ENCODE measurements at places on chromosomes 16 and 17.
A peak's percentile ranks its signal among the peaks of the same experiment; 100 is the strongest.

DNA sequence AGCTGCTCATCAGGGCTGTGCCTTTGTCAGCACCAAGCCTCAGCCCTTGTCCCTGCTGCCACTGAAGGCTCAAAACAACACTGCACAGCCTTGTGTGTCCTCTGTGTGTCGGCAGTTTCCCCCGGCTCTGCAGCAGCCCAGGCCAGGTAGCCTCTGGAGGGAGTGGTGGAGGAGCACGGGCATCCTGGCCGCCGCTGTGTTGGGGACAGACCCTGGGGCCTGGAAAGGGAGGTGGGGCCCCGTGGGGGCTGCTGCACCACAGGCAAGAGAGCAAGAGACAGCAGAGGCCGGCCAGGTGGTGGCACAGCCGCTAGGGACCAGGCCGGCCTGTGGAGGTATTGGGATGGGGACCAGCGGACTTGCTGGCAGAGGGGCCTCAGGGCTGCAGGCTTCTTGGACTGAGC lies 96.9 kb upstream of the ZNF750 start:
- no peak for DNase-seq

- no peak for DNase-seq
Observed at GRCh38 chr17:12536472-12536871, 129.2 kb upstream of the MYOCD start.

- no peak for DNase-seq
Observed at GRCh38 chr16:19655242-19655777, 62.7 kb downstream of the KNOP1 start.

GRCh38 chr17:41553176-41553575 lies 18.7 kb downstream of the KRT9 start:
- DNase-seq = no peak

DNA sequence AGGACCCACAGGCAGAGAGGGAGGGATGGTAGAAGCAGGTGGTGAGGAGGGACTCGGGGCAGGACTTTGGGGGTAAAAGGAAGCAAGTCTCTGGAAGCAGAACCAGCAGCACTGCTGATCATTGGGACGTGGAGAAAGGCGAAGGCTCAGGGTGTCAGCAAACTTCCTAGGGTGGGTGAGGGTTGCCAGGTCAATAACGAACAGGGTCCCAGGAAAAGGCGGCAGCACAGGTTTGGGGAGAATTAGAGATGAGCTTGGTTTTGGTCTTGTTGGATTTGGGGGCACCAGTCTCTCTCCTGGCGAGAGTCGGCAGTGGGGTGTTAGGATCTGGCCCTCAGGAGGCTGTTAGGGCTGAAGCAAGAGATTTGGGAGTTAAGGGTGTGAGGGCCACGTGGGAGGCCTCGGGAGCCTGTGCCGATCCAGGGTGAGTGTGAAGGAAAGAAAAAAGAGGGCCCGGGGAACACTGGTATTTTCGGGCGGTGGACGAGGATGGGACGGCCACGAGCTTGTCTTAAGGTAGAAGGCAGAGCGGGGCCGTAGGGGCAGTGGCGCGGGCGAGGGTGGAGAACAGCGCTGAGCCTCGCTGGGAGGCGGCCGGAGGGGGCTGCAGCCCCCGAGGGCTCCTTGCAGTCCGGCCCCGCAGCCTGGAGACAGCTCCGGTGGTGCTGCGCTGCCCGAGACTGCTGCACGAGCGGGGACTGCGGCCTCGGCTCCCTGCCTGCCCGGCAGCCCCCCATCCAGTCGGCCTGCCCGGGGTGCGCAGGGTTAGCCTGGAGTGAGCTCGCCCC lies 765 bp upstream of the ADORA2B start:
- no peak for DNase-seq

DNA sequence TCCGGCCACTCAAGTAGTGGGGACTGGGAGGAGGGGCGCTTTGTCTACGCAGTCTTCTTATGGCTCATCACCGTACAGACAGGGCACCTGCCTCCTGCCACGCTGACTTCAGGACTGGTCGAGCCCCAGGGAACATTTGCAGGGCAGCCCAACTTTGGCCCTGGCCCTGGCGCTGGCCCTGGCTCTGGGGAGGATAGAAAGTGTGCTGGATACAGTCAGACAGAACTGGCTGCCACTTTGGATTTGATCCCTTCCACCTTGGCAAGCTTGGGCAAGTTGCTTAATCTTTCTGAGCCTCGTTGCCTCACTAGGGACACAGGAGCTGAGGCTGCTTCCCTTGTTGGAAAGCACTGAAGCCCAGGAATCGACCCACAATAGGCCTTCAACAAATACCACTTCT lies 13.6 kb downstream of the LGALS9 start:
- DNase-seq = no peak

DNA sequence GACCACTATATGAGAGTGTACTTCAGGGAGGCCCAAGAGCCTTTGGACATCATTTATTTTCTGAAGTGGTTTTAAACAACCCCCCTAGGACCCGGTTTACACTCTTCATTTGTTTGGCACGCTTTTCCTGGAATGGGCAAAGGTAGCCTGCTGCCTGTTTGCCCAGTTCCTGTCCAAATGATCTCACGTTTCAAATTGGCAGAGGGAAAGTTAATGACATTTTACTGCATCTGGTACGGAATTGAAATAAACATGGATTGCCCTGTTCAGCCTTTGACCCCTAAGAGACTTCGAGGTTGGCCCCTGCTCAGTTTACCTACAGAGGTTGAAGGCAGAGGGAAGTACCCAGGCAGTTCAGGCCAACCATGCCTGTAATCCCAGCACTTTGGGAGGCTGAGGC lies 5.8 kb upstream of the RPRML start:
- no peak for DNase-seq

DNA sequence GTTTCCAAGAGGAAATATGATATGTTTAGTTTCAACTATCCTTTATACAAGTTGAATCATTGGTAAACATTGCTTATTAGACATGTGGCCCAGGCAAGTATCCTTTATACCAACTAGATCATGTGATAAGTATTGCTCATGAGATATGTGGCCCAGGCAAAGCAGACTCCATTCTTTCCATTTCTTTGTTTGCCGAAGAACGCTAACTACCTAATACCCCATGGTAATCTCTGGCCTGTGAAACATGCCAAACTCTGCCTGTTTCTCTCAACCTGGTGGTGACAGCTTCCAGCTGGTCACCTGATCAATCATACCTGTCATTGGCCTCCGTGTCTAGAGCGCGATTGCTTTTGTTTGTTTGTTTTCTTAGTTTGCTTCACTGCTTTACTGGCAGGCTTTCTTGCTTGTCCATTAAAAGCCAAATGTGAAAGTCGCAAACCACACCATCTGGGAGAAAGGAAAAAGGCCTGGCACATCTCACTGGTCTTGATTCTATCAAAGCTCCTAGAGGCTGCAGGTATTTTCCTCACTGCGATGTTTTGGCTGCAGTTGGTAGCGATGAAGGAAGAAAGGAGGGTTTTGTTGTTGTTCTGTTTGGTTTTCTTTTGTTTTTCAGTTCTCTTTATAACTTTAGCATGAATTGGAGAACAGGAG lies 686.2 kb downstream of the KCNJ2 start:
- no peak for DNase-seq

DNA sequence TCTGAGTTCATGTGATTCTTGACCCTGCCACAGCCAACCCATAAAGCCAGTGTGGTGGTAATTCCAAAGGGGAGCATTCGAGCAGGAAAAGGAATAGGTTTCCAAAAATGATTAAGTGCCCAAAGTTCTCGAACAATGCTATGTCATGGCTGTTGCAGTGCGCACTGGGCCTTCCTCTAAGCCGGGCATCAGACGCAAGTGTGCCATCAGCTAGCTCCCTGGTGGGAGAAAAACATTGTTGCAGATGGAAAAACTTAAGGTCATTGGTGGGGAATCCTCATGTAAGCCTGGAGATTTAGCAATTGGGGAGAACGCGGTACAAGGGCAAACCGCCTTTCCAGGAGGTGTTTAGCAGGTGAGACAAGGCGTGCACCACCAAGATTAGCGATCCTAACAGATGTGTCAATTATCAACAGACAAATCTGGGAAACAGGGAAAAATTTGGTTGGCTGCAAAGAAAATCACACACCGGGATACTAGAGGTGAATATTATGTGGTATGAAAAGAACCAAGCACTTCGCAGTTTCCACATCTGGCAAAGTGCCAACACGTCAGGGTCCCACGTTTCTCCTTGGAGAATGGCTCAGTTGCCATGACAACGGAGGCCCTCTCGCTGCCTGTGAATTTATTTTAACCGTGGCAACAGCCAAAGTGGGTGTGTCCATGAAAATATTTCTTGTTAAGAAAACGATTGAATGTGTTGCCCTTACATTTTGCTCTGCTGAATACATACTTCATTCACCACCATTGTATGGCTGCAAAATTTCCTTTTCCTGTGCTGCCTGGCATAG lies 118.5 kb upstream of the CACNG5 start:
- no peak for DNase-seq

- peak; percentile 25 for DNase-seq
Observed at GRCh38 chr16:79372503-79373184, 227.9 kb downstream of the MAF start.

DNA sequence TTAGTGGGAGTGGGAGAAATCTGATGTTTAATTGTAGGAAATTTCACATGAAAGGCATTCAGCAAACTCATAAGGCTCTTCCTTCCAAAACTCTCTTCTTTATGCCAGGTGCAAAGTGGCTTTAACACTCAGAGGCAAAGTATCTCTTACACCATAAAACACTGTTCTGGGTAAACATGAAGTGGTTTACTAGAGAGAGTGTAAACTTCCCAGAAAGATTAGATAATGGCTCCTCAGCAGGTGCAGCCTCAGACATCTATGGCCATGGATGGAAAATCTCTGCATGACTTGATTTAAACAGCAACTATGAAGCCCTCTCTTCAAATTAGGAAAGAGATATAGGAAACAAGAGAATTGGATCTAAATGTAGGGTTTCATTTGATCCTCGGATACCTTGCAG lies 583.1 kb upstream of the SALL1 start:
- no peak for DNase-seq

- DNase-seq = no peak
Observed at GRCh38 chr16:26599785-26600104, 467.0 kb upstream of the C16orf82 start.

DNA sequence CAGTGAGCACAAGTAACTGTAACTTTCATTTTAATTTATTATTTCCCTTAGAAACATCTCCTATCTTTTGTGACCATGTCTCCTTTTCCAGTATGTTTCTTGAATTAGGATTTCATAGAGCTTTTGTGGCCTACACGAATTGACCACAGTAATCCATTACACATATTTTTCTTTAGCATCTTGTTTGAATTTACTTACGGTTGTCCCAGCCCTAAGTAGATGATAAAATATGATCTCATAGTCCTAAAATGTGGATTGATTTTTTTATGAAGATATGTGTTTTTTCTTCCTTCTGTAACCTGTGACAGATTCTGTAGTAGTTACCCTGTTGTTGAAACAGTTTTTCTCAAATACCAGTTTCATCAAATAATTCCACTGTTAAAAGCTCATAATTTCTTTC lies 61.5 kb downstream of the NF1 start:
- no peak for DNase-seq

GRCh38 chr16:57231821-57232350 lies 13.2 kb upstream of the ARL2BP start:
- DNase-seq = no peak

- no peak for DNase-seq
Observed at GRCh38 chr16:67462279-67462655, 18.7 kb downstream of the ATP6V0D1 start.

DNA sequence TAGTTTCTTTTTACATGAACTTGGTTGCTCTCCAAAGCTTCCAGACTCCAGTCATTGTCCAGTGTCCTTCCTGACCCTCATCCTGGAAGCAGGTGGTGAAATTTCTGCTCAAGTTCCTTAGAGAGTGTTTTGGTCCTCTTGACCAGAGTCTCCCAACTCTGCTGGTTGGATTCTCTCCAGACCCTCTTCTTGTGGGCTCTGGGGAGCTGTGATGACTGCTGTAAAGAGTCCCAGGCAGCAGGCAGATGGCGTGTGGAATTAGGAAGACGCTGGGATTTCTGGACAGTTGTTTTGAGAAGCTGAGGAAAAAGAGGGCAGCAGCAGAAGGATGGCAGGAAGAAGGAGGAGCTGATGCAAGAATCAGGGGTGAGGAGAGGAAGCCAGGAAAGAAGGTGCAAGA lies 1.6 kb upstream of the SEZ6 start:
- no peak for DNase-seq

- no peak for DNase-seq
Observed at GRCh38 chr16:63614429-63614828, 1507.4 kb downstream of the CDH11 start.

GRCh38 chr16:3610698-3611145 lies 684 bp downstream of the SLX4 start:
- no peak for DNase-seq

GRCh38 chr16:89277049-89277448 lies 59.5 kb downstream of the ZNF778 start:
- no peak for DNase-seq

- no peak for DNase-seq
Observed at GRCh38 chr17:82947051-82947991, 107.5 kb upstream of the ZNF750 start.

- peak; percentile 52 for DNase-seq
Observed at GRCh38 chr16:15055141-15056053, 477 bp downstream of the NTAN1 start.

DNA sequence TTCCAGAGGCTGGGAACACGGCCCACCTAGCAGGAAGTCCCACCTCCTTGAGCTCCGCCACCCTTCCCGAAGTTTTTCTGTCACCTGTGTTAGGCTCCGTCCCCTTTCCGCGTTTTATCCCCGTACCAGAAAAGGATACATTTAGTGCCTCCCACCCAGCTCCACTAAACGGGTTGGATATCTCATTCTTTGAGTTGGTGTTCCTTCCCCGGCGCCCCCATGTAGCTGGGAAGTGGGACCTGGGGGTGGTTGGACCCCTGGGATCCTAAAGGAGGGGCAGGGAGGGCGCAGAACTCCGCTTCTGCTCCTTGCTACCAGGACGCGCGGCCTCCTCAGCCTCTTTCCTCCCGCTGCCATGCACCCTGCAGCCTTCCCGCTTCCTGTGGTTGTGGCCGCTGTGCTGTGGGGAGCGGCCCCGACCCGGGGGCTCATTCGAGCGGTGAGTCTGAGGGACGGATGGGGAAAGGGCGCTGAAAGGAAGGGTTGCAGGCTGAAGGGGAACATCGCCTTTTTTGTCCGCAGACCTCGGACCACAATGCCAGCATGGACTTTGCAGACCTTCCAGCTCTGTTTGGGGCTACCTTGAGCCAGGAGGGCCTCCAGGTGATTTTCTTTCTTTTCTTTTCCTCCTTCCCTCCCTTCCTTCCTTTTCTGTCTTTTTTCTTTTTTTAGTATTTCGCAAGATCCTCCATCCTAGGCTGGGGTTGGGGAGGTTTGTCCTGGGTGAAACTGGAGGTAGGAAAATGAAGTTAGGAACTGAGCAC lies 669 bp downstream of the RNF167 start:
- DNase-seq = no peak
